MM.1S (cell line): ENCODE measurements at places on chromosomes 5 and 9.
A peak's percentile ranks its signal among the peaks of the same experiment; 100 is the strongest.

- H3K27ac ChIP-seq: no peak overlapping the region
- H3K4me3 ChIP-seq: no peak overlapping the region
- DNase-seq: no peak
- H3K27me3 ChIP-seq: no peaks in the 10 kb centered on the region
Observed at GRCh38 chr5:38121420-38121819, 136.9 kb upstream of the EGFLAM start.

GRCh38 chr5:135654761-135655467, 76.1 kb upstream of the CXCL14 start:
- no peaks in the 10 kb centered on the region for H3K27me3 ChIP-seq
- DNase-seq: no peak
- no peak overlapping the region for H3K27ac ChIP-seq
- no peaks in the 10 kb centered on the region for H3K4me1 ChIP-seq

DNA sequence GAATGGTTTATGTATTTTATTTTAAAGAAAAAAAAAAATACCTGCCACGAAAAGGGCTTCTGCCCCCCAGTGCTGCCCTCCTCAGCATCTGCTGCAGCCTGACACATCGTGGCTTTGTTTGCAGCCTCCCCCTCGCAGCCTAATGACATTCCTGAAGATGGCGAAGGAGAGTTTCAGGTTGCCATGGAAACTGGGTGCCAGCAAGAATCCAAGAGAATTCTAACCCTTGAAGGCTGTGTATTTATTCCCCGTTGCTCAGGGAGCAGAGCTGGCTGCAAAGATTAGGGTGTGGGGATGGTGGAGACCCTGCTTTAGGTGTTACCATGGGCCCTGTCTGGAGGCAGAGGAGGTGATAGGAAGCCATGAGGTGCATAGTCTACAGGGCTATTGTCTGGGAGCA, 126.6 kb downstream of the NSG2 start:
- no peak overlapping the region for H3K4me3 ChIP-seq
- no peak for DNase-seq
- H3K27ac ChIP-seq: no peak overlapping the region
- H3K36me3 ChIP-seq: no peaks in the 10 kb centered on the region
- no peaks in the 10 kb centered on the region for H3K4me1 ChIP-seq
- no peaks in the 10 kb centered on the region for H3K27me3 ChIP-seq

DNA sequence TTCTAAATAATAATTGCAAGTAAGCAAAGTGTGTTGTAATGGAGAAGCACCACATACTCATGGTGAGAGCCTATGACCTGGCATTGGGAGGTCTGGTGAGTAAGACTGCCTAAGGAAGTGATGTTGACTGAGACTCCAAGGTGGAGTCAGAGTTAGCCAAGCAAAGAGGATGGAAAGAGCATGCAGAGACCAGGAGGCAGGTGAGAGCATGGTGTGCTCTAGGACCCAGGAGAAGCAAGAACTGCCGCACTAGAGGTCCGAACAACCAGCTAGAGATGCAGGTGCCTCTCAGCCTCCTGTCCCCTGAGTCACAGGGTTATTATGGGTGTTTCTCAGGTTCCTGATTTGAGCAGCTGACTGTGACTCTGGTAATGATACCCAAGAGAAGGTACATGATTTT, 27.3 kb downstream of the ANP32B start:
- peak; percentile 65 for DNase-seq
- H3K27me3 ChIP-seq: no peaks in the 10 kb centered on the region
- peak overlapping the region; percentile 5; the same call in 1 of the 2 replicates for H3K27ac ChIP-seq
- H3K36me3 ChIP-seq: peaks cover 28% of the 10 kb centered on the region

DNA sequence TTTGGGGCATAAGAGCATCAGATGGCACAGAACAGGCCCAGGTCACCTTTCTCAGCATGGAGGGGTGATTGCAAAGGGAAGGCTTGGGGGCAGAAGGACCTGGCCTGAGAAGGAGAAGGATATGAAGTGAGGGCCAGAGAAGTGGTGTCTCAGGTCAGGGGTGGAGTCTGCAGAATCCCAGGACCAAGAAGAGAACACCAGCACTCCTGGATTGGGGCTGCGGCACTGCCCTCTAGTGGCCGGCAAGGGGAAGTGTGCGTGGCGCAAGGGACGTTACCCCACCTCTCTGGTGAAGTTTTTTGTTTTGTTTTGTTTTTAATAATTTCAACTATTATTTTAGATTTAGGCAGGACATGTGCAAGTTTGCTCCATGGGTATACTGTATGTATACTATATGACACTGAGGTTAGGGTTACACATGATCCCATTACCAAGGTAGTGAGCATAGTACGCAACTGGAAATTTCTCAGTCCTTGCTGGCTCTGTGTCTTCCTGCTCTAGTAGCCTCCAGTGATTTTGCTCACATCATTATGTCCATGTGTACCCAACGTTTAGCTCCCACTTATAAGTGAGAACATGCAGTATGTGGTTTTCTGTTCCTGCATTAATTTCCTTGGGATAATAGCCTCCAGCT, 1548.6 kb downstream of the EFNA5 start:
- peaks cover 8% of the 10 kb centered on the region for H3K4me1 ChIP-seq
- H3K36me3 ChIP-seq: no peaks in the 10 kb centered on the region
- peak; percentile 56 for DNase-seq
- H3K27me3 ChIP-seq: no peaks in the 10 kb centered on the region

DNA sequence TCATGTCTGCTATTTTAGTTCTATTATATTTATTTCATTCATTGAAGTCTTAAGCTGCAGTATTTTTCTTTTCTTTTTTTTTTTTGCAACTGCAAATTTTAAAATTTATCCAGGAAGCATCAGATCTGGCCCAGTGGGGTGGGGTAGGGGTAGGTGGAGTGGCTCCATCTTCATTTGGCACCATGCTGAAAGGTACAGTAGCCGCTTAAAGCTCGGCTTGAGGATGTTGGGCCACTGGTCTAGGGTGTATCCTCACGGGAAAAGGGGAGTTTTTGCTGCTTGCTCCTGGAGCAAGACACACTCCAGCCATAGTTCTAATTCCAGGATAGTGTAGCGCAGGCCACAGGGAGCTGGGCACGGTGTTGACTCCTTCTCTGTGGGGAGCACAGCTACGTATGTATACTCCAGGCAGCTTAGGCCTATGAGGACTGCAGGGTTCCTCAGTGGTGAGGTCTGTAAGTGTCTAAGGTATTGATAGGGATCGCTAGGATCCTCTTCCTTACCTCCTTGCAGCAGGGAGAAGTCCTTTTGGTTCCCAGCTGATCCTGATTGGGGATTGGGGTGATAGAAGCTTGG, 22.7 kb downstream of the RCL1 start:
- DNase-seq: no peak
- peak overlapping the region; percentile 49; the same call in 1 of the 2 replicates for H3K27ac ChIP-seq
- peaks cover 36% of the 10 kb centered on the region for H3K4me1 ChIP-seq
- H3K27me3 ChIP-seq: no peaks in the 10 kb centered on the region

- H3K4me3 ChIP-seq: no peak overlapping the region
- no peaks in the 10 kb centered on the region for H3K36me3 ChIP-seq
Observed at GRCh38 chr9:22913518-22913917, 466.9 kb downstream of the DMRTA1 start.

DNA sequence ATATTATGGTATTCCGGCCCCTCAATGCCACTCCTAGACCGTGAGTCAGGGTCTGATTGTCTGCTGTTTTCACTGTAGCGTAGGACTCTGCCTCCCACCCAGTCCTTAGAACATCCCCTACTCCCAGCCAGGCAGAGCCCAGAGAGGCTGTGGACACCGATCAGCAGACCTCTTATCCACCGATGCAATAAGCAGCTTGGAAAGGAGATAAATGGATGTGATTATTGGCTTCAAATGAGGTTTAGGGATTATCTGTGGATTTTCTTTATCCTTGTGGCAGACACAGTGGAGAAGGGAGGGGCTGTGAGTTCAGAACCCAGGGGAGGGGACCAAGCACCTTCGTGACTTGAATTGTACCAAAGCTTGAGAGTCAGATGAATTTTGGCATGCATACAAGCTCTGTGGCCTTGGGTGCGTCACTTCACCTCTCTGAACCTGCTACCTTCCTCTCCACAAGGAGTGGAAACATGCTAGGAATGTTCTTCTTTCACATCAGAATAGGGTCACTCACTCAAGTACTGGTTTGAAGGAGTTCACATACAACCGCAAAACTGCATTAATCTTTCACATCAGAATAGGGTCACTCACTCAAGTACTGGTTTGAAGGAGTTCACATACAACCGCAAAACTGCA, 83.1 kb upstream of the CPLX2 start:
- H3K36me3 ChIP-seq: no peaks in the 10 kb centered on the region
- H3K27ac ChIP-seq: no peak overlapping the region
- no peak for DNase-seq
- no peaks in the 10 kb centered on the region for H3K27me3 ChIP-seq
- no peak overlapping the region for H3K4me3 ChIP-seq

DNA sequence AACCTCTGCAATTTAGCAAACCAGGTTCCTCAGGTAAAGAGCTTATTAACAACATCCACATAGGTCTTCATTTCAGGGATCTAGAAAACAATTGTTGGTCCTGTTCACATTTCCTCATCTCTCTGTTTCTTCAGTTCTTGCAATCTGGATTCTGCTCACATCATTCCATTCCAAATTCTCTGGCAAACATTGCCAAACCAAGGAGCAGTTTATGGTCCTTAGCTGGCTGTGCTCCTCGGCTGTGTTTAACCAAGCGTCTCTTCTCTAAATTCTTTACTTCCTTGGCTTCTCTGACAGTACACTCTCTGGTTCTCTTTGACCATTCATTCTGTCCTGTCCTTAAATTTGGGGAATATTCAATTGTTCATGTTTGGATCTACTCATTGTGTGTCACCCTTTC, 65.8 kb upstream of the RANBP3L start:
- no peaks in the 10 kb centered on the region for H3K27me3 ChIP-seq
- no peak for DNase-seq
- no peak overlapping the region for H3K27ac ChIP-seq
- H3K4me1 ChIP-seq: no peaks in the 10 kb centered on the region
- no peaks in the 10 kb centered on the region for H3K36me3 ChIP-seq
- no peak overlapping the region for H3K4me3 ChIP-seq

GRCh38 chr5:140342287-140342686, 4.1 kb downstream of the HBEGF start:
- no peaks in the 10 kb centered on the region for H3K36me3 ChIP-seq
- H3K27me3 ChIP-seq: no peaks in the 10 kb centered on the region
- peaks cover 36% of the 10 kb centered on the region for H3K4me1 ChIP-seq
- peak; percentile 66 for DNase-seq
- H3K4me3 ChIP-seq: 0 out of 2 replicates have a peak overlapping the region, but pooled peaks have one; percentile 5

DNA sequence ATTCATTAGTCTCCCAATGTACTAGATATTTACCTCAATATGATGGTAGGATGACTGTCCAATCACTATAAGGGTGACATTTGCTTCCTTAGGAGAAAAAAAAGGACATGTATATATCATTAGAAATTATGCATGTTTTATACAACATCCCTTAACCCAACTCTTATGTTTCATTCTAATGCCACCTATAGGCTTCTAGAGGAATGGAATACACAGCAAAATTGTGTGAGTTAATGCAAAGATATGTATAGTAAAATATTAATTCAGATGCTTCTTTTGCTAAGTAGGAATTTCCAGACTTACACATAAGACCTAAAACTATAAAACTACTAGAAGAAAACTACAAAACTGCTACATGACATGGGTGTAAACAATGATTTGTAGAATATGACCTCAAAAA, 3.5 kb downstream of the PRXL2C start:
- no peaks in the 10 kb centered on the region for H3K4me1 ChIP-seq
- peak; percentile 17 for DNase-seq
- no peak overlapping the region for H3K4me3 ChIP-seq
- no peaks in the 10 kb centered on the region for H3K36me3 ChIP-seq
- no peaks in the 10 kb centered on the region for H3K27me3 ChIP-seq

DNA sequence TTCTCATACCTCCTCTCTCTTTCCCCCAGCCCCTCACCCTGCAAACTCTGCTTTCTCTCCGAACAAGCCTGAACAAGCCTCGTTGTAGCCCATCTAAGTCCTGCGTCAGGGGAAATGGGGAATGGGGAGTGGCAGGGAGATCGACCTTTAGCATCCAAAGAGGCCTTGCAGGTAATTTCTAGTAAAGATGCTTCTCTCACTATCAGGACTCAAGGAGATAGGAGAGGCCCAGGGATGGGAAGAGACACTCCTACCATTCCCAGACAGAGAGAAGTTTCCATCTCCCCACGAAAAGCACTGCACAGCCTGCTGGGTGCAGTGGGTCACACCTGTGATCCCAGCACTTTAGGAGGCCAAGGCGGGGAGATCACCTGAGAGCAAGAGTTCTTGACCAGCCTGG, 44.4 kb upstream of the CTNNA1 start:
- no peak overlapping the region for H3K27ac ChIP-seq
- H3K27me3 ChIP-seq: no peaks in the 10 kb centered on the region
- no peak for DNase-seq
- H3K36me3 ChIP-seq: no peaks in the 10 kb centered on the region
- H3K4me3 ChIP-seq: no peak overlapping the region
- no peaks in the 10 kb centered on the region for H3K4me1 ChIP-seq

DNA sequence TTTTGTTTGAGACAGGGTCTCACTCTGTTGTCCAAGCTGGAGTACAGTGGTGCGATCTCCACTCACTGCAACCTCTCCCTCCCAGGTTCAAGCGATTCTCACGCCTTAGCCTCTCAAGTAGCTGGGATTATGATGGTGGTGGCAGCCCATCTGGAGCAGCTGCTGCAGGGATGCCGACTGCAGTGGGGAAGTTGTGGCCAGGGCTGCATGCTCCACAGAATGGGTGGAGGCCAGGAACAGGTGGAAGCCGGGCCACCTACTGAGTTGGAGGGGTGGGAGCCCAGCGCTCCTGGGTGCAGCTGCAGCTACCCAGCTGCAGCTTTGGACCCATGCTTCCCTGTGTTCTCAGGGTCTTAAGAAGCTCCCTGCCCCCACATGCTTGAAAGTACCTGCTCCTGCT, 99.7 kb downstream of the SCAI start:
- H3K27me3 ChIP-seq: no peaks in the 10 kb centered on the region
- H3K27ac ChIP-seq: no peak overlapping the region
- DNase-seq: no peak
- no peaks in the 10 kb centered on the region for H3K36me3 ChIP-seq
- no peak overlapping the region for H3K4me3 ChIP-seq

GRCh38 chr9:95044731-95045508, 272.6 kb downstream of the FANCC start:
- DNase-seq: no peak
- H3K4me1 ChIP-seq: no peaks in the 10 kb centered on the region; the same call in 1 of the 2 replicates
- H3K36me3 ChIP-seq: no peaks in the 10 kb centered on the region
- no peak overlapping the region for H3K4me3 ChIP-seq
- H3K27me3 ChIP-seq: no peaks in the 10 kb centered on the region
- no peak overlapping the region for H3K27ac ChIP-seq

DNA sequence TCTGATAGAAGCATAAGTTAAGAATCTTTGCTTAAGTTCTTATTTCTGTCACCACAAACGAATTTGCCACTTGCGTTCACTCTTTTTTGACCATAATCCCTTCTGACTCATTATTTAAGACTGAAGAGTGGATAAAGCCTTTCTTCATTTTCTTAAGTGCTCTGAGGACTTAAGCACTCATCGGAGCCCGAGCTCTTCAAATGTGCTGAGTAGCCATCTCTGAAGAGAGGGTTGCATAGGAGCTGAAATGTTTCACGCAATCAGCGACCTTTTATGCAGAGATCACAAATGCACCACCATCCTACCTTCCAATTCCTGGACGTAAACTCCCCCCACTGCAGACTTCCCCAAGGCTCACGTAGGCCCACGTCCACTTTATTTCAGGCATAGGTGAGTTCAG, 699.2 kb downstream of the IRX1 start:
- no peak overlapping the region for H3K27ac ChIP-seq
- DNase-seq: no peak
- no peaks in the 10 kb centered on the region for H3K27me3 ChIP-seq
- H3K4me1 ChIP-seq: no peaks in the 10 kb centered on the region
- H3K4me3 ChIP-seq: no peak overlapping the region

GRCh38 chr5:53030893-53031292, 41.7 kb downstream of the ITGA2 start:
- no peaks in the 10 kb centered on the region for H3K4me1 ChIP-seq
- no peak overlapping the region for H3K27ac ChIP-seq
- no peak for DNase-seq
- no peaks in the 10 kb centered on the region for H3K27me3 ChIP-seq
- no peaks in the 10 kb centered on the region for H3K36me3 ChIP-seq

- no peak for DNase-seq
- H3K36me3 ChIP-seq: 0 out of 2 replicates have a peak, but pooled peaks cover 4% of the 10 kb centered on the region
- no peaks in the 10 kb centered on the region for H3K4me1 ChIP-seq
Observed at GRCh38 chr9:129921905-129922304, 86.6 kb downstream of the USP20 start.
